AG04450 (cell line): ENCODE measurements at places on chromosomes 13 and 19. TPM values are rescaled to one million over a fixed set of nuclear protein-coding genes. Genes with fewer than 3 reads are reported as not detected.

DNA sequence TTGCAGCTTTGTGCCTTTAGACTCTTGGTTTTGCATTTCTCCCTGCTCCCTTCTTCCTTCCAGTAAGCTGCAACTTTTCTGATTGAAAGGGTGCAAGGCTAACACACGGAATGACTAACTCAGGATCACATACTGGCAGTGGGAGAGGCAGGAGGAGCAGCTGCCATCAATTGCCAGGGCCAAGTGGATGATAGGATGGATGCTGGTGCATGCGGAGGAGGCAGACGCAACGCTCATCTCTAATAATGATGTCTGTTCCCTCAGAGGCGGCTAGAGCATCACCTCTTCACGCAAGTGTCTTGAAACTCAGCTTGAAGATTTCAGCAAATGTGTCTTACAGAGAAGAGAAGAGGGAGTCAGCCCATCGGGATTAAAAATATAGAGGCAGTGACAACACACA, 49.5 kb upstream of the TPM4 start:
- no peak for DNase-seq

DNA sequence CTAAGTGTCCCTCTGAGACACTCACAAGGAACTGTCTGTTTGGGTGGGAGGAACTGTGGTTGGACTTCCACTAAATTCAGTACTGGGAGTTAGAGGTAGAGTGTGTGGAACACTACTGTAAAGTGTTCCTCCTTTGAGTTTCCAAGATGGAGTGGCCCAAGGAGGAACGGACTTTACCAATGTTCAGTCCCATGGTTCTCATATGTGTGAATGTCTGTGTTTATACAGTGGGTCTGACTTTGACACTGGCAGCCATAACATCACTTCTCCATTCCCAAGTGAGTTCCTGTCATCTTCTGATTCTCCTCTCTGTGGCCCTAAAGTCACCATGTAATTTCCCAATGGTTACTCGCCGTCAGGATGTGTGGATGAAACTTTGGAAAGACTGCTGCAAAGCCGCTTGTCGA, 136.8 kb upstream of the SERP2 start:
- DNase-seq: no peak

GRCh38 chr13:46647512-46648065, 94.6 kb downstream of the LRCH1 start:
- no peak for DNase-seq

STOML3 gene
- polyA plus RNA-seq: not detected in 2 replicates

NCAN gene
- not detected in 2 replicates for polyA plus RNA-seq
